ENCODE measurements at places on chromosomes 3 and 15.

GRCh38 chr15:78640527-78641101, 396 bp downstream of the CHRNB4 start:
- no peak for DNase-seq

DNA sequence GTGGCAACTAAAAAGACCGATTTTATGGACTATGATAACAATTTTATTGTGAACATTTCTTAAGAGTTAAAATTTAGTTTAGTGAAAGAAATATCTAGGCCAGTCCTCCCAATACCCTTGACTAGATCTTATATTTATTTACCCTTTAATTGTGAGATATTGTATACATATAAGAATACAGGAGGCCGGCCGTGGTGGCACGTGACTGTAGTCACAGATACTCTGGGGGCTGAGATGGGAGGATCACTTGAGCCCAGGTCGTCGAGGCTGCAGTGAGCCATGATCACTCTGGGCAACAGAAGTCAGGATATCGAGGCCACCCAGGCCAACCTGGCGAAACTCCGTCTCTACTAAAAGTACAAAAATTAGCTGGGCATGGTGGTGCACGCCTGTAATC, 756 bp upstream of the RMDN3 start:
- no peak for DNase-seq

- peak; percentile 57 for DNase-seq
Observed at GRCh38 chr3:13018043-13018451, 55.2 kb downstream of the IQSEC1 start.

- DNase-seq: no peak
Observed at GRCh38 chr3:127339928-127340861, 52.3 kb upstream of the PRR20G start.

GRCh38 chr15:89837830-89838178, 23.2 kb upstream of the ANPEP start:
- no peak for DNase-seq

GRCh38 chr3:177804032-177804431, 606.8 kb upstream of the TBL1XR1 start:
- DNase-seq: no peak

DNA sequence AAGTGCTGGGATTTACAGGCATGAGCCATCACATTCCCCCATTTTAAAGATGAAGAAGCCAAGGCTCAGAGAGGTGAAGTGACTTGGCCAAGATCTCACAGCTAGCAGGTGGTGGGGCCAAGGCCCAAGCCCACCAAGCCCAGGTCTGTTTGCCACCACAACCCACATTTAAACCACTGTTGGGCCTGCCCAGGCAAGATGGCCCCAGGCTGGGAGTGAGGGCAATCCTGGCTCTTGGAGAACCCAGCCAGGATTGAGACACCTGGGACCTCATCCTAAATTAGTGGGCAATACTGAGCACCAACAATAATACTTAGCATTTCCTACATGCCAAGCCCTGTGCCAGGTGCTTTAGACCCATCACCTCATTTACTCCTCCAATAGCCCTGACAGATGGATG, 6.9 kb downstream of the IGDCC3 start:
- no peak for DNase-seq

DNA sequence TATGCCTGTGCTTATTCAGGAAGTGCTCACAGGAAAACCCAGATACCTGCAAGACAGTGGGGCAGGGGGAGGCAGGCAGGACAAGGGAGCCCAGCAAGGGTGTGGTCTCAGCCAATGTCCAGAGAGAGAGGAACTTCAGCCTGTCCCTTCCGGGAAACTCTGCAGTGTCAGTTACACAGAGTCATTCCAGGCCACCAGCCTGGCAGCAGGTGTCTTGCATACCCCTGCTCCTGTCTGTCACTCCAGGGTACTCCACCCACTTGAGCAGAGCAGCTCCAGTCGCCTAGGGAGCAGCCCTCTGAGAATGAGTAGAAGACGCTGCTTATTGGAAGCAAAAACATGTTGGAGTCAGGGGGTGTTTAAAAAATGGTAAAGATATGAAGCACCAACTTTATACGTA, 431.2 kb upstream of the RGMA start:
- peak; percentile 56 for DNase-seq

- DNase-seq: no peak
Observed at GRCh38 chr15:58454950-58455401, 23.2 kb downstream of the LIPC start.

DNA sequence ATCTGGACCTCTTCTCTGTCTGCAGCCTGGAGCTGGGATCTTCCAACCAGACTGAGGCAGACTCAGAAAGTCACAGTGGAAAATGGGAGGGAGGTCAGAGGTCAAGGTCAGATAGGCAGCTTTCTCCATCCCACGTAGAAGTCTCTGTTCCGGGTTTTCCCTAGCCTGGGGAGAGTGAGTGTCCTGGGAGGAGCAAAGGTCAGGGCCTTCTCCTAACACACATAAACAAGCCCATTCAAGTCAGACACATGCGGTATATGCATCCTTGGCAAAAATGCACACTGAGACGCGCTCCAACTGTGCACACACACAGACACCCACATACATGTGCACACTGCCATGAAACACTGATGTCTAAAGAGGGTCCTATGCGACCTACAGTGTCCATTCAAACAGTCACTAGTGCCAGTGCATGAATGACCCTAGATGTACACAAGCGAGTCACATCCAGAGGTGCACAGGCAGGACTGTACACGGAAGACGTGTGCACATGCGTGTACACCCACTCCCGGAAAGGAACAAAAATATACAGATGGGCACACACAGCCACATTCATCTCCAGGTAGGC, 681 bp downstream of the TWF2 start:
- DNase-seq: no peak

GRCh38 chr15:34610354-34610753, 26.9 kb upstream of the GOLGA8B start:
- DNase-seq: no peak

- no peak for DNase-seq
Observed at GRCh38 chr15:33204926-33205325, 10.4 kb upstream of the FMN1 start.

DNA sequence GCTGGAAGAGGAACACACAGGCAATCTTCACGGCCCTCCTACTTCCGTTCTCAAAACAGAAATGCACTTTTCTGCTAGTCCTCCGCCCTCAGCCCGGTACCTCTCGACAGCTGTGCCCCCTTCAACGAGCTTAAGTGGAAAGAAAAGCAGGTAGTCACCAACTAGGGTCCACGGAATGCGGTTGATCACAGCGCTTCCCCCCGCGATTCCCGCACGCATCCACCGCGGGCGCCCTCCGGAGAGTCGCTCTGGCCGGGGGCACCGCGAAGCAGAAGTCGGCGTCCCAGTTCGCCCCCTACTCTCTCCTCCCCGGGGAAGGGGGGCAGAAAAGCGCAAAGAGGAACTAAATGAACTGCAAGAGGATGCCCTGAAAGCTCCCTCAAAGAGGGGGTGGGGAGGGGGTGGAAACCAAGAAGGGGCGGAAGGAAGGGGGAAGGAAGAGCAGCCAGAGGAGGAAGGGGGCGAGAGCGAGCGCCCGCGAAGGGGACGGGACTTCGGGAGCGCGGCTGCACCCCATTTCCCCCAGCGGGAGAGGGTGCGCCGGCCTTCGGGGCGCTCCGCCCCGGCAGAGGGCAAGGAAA, 738 bp downstream of the ACAP2 start:
- DNase-seq: peak; percentile 32

GRCh38 chr3:119311081-119311925, 17.1 kb downstream of the ARHGAP31 start:
- no peak for DNase-seq

- no peak for DNase-seq
Observed at GRCh38 chr3:152039887-152040286, 166.4 kb downstream of the SUCNR1 start.

DNA sequence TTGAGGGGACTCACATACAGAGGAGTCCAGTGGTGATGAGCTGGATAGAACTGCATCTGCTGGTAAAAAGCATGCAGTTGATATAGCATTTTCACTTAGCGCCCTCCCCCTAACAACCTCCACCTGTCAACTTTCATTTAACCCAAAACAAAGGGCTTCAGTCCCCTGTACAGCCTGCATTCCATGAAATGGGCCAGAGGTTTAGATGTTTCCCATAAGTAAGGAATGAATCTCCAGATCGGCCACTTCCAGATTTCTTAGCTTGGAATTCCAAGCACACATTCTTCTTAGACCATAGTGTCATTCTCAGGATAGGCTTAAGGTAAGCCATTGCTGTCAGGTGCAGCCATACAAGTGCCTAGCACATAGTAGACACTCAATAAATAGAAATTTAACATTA, 32.9 kb upstream of the BFSP2 start:
- no peak for DNase-seq

DNA sequence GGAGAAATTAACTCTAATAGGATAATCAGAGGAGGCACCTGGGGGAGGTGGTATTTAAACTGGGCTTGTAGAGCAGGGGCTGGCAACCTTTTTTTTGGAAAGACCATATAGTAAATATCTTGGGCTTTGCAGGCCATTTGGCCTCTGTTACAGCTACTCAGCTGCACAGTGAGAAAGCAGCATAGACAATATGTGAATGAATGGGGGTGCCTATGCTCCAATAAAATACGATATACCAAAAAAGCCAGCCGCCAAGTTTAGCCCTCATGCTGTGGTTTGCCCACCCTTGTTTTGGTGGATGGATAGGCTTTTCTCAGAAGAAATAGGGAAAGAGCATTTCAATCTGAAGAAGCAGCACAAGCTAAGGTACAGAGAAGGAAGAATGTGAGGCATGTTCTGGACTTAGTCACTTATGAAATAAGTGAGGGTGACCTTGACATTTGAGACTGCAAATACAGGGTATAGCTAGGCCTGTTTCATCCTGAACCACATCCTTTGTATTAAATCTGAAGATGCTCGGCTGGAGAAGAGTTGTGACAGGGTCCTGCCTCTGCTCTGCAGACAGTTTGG, 131.0 kb upstream of the NR2E3 start:
- no peak for DNase-seq

GRCh38 chr3:107013641-107014040, 363.6 kb upstream of the CCDC54 start:
- DNase-seq: no peak

DNA sequence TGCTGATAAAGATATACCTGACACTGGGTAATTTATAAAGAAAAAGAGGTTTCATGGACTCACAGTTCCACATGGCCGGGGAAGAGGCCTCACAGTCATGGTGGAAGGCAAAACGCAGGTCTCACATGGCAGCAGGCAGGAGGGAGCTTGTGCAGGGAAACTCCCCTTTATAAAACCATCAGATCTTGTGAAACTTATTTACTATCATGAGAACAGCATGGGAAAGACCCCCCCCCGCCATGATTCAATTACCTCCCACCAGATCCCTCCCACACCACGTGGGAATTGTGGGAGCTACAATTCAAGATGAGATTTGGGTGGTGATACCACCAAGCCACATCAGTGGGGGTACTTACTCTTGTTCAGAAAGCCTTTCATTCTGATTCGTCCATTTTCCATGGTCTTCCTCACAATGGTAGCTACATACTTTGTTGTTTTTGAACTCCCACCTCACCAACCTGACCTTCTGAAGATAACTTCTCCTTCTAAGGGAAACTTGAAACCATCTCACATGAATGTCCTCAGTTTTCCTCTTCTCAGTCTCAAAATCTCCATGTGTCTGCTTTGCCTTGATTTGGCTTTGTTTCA, 275.6 kb upstream of the PROK2 start:
- no peak for DNase-seq

- DNase-seq: peak; percentile 84
Observed at GRCh38 chr15:98421419-98422129, 226.8 kb upstream of the IGF1R start.

DNA sequence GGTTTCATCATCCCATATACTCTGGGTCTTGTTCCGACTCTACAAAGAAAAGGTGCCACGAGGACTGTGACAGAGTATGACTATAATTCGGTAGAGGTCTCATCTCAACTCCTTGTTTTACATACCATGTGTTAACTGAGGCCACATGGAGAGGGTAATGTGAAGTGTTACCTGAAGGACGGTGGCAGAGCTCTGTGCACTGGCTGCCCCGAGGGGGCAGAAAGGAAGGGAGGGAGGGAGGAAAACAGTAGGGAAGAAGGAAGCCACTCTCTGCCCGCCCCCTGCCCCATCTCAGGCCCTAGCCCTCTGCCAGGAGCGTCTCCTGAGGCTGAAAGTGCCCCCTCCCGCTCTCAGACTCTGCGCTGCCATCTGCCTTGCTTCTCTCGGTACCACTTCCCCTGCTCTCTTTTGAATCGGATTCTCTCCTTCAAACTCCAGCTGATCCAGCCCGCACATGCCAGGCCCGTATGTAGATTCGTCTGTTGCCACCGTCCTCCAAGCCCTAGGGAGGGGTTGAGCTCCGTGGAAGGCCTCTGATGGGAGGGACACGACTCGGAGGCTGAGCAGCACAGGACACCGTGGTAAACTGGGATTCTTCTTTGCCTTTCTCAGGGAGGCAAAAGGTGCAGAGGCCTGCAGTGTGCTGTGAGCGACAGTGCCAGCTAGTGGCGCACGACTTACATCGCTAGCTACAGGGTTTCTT, 70.5 kb upstream of the ATP10A start:
- DNase-seq: peak; percentile 86

GRCh38 chr15:25932696-25933095, 69.6 kb upstream of the ATP10A start:
- no peak for DNase-seq

- no peak for DNase-seq
Observed at GRCh38 chr3:152026033-152026556, 152.7 kb downstream of the SUCNR1 start.

DNA sequence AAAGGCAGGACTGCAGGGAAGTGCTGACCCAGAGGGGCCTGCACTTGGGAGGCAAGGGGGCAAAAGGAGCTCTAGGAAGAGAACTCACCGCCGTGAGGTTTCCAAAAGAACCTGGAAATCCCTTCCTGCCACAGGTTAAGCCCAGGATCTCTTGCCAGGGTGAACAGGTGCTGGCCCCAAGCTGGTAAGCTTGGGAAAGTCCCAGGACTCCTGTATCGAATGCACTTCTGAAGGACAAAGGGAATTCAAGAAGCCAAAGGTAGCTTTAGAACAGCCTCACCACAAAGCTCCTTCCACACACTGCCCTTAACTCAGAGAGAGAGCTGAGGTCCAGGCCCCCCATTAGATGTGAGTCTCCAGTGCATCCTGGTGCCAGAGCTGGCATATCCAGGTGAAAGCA, 11.9 kb upstream of the SKIC8 start:
- no peak for DNase-seq

DNA sequence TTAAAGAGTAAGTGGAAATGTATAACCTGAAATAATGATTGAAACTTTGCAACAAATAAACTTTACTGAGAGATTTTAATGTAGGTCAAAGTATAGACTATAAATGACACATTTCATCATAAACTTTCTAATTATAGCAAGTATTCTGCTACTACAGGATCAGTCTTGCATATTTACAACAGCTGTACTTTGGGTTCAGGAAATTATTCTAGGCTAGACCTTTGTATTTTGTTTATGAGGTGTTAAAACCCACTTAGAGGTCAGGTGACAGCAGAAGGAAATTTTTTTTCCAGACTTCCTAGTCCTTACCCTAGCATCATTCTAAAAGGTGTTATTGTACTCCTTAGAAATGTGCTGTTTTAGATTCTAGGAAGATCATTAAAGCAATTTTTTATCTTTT, 2.3 kb downstream of the RNF7 start:
- no peak for DNase-seq

DNA sequence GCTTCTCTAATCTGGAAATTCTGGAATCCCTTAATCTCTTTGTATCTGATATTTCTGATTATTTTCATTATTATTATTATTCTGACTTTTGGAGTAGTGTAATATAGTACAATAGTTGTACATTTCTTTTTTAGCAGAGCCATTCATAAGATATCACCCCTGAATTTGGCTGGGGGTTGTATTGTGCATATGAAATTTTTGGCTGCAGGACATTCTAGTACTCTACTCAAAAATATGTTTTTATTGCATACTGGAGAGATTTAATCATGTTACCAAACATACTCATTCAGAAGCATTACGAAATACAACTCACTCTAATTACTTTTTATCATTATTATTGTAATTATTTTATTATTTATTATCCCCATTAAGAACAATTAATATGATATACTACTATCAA, 589.7 kb upstream of the KCNMB2 start:
- no peak for DNase-seq
